ENCODE measurements at places on chromosomes 12 and 14.
A peak's percentile ranks its signal among the peaks of the same experiment; 100 is the strongest.

DNA sequence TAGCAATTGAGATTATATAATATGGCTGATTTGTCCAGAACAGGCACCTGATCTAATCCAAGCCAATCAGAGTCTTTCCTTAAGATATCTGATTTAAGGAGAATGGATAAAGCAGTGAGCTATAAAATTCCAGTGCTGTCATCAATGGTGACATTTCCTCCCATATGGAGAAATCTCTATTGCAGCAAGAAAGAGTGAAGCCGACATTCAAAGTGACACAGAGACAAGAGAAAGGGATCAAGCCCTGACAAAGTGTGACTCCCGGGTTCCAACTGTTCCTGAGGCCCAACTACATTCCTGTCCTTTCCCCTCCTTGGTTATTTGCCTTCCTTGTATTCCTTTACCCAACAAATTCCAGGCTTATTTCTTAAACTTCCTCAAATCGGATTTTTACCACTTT is 430.0 kb upstream of the SOX5 start:
- no peak for DNase-seq

- no peak for DNase-seq
Observed at GRCh38 chr12:105464406-105464805, 133.9 kb downstream of the C12orf75 start.

DNA sequence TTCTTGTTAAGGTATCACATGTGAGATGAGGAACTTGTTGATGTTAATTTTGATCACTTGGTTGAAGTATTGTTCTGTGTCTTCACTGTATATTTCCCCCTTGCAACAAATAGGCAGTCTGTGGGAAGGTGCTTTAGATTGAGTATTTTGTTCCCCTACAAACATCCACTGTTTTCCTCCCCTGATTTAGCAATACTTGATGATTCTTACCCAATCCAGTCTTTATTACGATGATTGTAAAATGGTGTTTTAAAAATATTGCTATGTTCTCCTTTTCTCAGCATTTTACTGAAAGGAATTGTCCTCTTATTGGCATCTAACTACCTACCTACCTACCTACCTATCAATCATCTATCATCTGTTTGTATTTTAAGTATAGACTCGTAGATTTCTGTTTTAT is 66.3 kb downstream of the ETNK1 start:
- no peak for DNase-seq

DNA sequence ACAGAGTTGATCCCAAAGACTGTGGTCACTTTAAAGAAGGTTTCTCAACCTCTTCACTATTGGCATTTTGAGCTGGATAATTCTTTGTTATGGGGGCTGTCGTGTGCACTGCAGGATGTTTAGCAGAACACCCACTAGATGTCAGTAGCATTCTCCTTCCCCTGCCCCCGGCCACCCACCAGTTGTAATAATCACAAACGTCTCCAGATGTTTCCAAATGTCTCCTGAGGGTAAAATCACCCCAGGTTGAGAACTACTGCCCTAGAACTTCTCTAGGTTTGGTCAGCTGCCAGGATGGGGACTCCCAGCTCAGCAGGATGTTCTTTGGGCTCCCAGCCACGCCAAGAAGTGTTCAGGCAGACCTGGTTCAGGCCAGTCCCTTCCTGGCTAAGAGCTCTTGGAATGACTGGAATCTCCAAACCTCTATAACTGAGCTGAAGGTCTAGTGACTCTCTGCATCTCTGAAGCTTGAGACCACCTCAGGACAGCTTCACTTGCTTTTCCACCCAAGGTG is 12.5 kb upstream of the AJUBA start:
- DNase-seq, result peak; percentile 60

DNA sequence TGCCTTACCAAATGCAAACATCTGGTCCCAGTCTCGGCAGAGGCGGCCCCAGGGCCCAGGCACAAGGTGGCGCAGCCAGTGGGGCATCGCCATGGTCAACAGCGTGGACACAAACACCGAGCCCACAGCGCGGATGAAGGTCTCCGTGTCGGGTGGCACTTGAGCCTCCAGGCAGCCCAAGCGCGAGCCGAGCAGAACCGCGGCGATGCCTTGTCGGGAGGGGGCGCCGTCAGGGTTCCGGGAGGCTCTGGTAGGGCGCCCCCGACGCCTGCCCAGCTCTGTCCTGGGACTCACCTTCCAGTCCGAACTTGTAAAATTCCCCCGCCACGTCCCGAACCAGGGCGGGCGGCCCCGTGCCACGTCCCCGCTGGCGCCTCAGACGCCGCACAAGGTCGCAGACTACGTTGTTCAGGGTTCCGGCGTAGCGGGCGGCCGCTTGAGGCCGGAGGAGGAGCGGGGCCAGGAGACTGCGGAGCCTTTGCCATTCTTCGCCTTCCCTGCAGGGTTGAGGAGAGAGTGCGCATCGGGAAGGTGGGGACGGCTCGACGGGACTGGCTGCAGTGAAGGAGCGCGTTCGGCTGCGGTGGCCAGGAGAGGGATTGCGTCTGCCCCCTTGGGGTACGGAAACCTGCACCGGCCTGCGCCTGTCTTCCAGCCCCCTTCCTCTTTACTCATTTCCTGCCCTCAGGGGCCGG is 1.7 kb downstream of the CYP27B1 start:
- DNase-seq, result peak; percentile 52

- no peak for DNase-seq
Observed at GRCh38 chr14:105155681-105156413, 12.7 kb downstream of the JAG2 start.

GRCh38 chr12:115785548-115785947 is 491.9 kb downstream of the MED13L start:
- no peak for DNase-seq

- no peak for DNase-seq
Observed at GRCh38 chr12:39267886-39268285, 175.0 kb downstream of the KIF21A start.

- no peak for DNase-seq
Observed at GRCh38 chr14:27015065-27015464, 417.2 kb upstream of the NOVA1 start.

DNA sequence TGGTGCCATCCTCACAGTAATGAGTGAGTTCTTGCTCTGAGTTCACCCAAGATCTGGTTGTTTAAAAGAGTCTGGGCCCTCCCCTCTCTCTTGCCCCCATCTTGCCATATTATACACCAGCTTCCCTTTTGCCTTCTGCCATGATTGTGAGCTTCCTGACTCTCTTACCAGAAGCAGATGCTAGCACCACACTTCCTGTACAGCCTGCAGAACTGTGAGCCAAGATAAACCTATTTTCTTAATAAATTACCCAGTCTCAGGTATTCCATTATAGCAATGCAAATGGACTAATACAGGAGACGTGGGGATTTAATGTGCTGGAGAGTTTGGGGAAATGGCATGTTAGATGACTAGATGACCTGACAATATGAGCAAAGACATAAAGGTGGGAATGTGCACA is 12.8 kb downstream of the SLC4A8 start:
- no peak for DNase-seq

- DNase-seq, result no peak
Observed at GRCh38 chr12:115543269-115543668, 734.2 kb downstream of the MED13L start.

DNA sequence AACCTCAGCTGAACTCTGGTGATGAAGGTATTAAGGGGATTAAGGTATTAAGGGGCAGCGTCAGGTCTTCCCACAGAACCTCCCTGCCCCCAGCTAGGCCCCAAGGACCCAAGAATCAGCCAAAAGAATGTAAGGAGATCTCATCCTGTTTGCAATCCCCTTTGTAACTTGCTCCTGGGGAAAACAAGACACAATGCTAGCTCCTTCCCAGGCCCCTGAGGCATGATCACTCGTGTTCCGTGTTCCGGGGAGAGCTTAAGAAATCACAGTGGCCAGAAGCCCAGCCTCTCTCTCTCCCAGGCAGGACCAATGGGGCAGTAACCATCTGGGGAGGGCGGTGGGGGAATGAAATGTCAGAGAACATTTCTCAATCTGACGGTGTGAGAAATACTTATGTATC is 33.2 kb downstream of the PIGH start:
- DNase-seq, result no peak

GRCh38 chr12:39074063-39074462 is 168.7 kb upstream of the CPNE8 start:
- no peak for DNase-seq

- DNase-seq, result peak; percentile 24
Observed at GRCh38 chr12:124804011-124804621, 59.5 kb downstream of the SCARB1 start.

DNA sequence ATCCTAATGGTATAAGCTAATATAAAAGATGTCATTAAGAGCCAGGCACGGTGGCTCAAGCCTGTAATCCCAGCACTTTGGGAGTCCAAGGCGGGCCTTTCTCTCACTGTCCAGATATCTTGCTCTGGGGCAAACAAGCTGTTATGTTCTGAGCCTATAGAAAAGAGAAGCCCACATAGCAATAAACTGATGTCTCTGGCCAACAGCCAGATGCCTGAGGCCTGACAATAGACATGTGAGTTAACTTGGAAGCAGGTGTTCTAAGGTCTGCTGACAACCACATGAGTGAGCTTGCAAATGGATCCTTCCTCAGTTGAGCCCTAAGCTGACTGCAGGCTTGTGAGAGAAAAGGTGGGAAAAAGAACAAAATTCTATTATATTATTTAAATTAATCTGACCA is 25.0 kb downstream of the YAF2 start:
- no peak for DNase-seq

- DNase-seq, result no peak
Observed at GRCh38 chr14:43591776-43592175, 915.3 kb downstream of the FSCB start.

- no peak for DNase-seq
Observed at GRCh38 chr12:109839444-109839843, 6.2 kb upstream of the TRPV4 start.

DNA sequence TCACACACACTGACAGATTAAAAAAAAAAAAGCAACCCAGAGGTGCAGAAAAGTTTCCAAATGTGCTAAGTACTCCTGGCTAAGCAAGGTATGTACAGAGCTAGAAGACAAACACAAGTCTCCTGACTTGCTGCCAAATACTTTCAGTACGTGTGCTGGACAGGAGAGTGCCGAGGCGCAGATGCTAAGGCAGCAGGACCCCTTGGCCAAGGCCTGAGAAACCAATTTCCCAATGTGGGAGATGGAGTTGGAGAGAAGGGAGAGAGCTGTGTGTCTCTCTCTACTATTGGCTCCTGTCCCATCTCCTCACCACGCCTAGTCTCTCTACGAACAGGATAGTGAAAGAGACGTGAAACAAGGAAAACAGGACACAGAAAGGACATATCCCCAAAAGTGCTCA is 5.3 kb downstream of the SPRYD3 start:
- DNase-seq, result no peak

DNA sequence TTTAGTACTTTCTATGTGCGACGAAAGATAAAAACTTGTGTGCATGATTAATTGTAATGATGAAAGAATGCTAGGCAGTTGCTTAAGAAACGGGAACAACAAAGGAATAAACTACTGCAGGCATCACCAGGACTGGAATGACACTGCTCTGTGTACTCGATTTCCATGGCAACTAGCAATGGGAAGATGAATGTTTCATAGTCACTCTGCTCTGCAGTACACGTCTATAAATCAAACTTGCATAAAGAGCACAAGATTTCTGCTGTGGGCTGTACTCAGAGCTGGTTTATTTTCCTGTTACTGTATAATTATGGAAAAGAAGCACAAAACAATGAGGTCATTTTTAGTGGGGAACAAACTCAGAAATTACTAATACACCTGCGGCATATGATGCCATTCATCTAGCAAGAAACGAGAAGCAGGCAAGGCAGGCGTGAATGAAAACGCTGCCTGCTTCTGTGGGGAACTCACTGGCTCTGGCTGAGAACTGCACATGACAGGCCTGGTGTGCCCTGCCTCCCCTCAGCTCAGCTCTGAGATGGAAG is 41.8 kb downstream of the EFCAB11 start:
- DNase-seq, result no peak

DNA sequence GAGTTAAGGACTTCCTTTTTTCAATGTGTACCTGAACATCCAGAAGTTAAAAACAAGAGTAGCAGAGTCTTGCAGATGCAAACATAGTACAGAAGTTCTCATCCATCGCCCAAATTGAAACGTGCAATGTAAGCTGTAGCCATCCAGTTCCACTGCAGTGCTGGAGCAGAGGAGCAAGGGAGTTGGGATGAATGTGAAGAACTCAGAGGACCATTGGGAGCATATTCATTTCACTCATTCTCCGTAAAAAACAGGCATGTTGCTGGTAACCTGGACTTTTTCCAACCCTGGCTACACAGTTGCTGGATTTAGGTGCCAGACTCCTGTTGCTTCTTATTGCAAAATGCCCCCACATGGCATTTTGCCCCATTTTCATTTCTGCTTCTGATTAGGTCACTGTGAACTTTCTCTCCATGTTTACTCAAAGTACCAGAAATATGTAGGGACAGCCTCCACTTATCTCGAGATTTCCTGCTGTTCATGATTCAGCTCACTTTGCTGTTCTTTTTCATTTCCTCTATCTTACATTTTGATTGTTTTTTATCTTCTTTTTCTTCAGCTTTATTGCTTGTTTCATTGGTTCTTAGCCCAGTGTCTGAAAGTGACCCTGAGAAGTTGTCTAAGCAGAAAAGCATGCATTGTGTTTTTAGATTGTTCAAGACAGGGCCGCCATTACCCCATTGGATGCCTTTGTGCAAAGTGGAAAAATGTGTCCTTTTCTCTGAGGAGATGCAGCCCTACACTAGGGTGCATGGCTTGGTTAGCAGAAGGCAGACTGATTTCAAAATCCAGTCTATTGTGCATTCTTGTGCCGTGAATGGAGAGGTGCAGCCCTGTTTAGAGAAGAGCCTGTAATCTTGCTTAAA is 109.0 kb upstream of the AMIGO2 start:
- no peak for DNase-seq

GRCh38 chr12:77122661-77123060 is 57.3 kb upstream of the E2F7 start:
- no peak for DNase-seq

DNA sequence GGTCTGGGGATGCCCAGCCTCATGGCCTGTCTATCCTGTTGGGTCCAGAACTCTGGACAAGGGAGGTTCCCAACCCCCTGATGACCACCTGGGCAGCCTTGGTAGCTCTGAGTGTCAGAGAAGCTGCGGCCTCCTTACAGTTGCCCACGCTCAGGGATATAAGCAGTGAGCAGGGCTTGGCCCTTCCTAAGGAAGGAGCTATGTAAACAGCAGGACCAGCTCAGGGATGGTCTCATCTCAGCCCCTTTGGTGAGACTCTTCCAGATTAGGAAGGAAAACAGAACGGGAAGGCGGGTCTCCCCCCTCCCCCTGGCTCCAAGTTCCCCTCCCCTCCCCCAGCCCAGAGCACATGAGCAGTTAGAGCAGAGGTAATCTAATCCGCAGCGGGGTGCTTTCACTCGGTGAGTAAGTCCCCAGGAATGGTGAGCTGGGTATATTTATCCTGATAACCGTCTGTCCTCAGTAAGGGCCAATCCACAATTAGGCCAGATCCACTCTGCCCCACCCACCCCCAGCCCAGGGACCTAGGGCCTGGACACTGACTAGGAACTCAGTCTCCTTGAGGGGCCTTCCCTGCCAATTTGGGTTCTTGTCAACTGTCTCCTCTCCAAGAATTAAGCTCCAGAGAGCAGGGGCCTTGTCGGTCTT is 29.5 kb upstream of the RPLP0 start:
- DNase-seq, result peak; percentile 56

DNA sequence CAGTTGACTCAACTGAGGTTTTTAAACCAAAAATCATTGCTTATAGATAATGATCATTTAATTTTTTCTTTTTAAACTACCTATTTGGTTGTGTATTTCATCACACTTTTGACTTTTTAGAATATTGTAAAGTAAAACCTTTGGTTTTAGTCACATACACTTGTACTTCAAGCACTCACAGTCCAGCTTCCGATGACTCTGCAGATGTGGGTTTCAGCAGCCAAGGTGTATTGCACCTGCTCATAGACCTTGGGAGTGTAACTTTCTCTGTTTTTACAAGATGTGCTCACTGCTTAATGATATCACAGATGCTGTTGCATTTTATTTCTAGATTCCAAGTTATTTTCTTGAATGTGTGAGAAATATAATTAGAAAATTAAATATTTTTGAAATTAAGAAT is 188.3 kb upstream of the SLC38A2 start:
- DNase-seq, result no peak

All from erythroblast (primary cell).